ENCODE measurements at places on chromosomes 7 and 10. TPM values are rescaled to one million over a fixed set of nuclear protein-coding genes. Genes with fewer than 3 reads are reported as not detected.

STMP1 gene
- polyA plus RNA-seq = 17.0 TPM

LRMDA gene
- 0.12 TPM for polyA plus RNA-seq

DNA sequence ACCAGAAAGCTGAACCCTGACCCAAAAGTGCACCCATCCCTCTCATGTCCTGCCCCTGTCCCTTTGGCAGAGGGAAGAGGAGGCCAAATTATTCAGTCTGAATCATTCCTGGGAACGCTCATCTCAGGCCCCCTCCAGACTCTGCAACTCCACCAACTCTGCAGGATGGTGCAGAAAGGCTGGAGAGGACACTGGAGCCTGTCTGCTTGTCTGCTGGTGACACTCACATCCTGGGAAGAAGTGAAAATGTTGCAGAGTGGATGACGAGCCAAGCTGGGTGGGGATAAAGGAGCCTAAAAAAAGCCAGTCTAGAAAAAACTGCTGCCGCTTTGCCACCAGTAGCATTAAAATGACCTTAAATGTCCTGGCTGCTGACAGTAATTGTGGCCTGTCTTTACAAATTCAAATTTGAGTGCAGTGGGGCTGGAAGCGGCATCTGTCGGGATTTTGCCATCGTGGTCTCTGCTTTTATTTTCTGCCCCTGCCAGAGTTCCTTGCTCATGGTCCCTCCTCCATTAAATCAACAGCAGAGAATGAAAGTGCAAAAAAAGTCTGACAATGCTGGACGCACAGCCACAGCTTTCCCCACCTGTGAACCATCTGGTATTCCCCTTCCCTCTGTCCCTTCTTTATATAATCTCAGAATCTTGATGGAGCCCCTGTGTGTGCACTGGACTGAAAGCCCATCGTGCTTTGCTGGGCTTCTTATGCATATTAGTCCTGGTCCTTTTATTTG lies 63.9 kb downstream of the STK17A start:
- DNase-seq = no peak

GRCh38 chr10:78042752-78043104 lies 9.1 kb downstream of the RPS24 start:
- no peak for DNase-seq

GRCh38 chr7:108069646-108070045 lies 60.5 kb downstream of the LAMB4 start:
- DNase-seq = no peak

IFIT3 gene
- polyA plus RNA-seq = 18.7 TPM

DNA sequence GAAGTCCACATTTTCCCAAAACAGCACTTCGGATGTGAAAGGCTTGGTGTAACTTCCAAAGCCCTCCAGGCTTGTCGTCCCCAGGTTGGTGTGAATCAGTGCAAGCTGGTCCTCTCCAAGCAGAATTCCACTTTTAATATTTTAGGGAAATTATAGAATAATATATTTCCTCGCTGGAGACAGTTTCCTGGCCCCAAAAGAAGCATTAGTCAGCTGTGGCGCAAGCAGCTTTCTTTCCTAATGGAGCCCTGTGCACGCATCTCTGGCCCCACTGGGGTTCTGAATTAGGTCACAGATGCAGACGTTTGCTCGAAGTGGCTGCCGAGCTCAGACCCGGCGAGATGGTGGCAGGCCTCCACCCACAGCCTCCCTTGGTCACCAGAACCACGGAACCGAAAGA lies 33.3 kb upstream of the MNX1 start:
- peak; percentile 12 for DNase-seq

DNA sequence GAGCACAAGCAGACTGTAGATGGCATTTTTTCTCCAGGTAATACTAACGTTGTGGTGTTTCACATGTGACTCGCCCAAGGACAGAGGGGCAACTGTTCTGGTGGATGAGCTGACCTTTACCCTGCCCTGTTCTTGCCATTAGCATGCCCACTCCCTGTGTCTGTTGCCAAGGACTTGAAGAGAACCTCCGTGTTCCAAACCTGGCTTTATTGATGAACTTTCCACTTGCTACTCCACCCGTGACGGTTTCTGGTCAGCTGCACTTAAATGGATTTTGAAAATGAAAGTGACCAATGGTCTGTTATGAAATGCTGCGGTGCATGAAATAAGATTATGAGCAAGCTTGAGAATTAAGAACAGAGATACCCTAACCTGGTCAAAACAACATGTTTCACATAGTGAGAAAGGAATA lies 30.4 kb downstream of the LRRC4 start:
- DNase-seq = no peak

DNA sequence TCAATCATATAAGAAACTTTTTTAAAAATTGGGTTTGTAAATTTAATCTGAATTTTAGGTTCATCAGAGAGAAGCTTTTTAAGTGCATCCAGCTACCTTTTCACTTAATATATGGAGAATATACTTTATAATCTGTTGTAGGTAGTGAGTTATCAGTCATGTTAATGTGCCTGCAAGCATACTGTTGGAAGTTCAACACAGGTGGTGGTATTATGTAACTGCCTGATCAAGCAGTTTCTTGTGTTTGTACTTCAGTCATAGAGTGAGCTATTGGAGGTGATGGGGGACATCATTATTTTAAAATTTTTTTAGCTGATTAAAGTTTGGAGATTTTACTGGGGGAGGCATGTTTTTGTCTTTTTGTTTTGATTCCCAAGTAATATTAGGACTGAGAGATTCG lies 2.5 kb downstream of the TNKS2 start:
- no peak for DNase-seq

- DNase-seq = no peak
These were observed 448.5 kb downstream of the XPNPEP1 start for GRCh38 chr10:109474812-109475211.

- no peak for DNase-seq
These were observed 133.3 kb downstream of the TEX36 start for GRCh38 chr10:125549653-125550052.

- no peak for DNase-seq
These were observed 7.5 kb downstream of the MRPL32 start for GRCh38 chr7:42939457-42940240.

TMEM120A gene
- polyA plus RNA-seq = 75.2 TPM

FOXI2 gene
- not detected for polyA plus RNA-seq

VIPR2 gene
- polyA plus RNA-seq = not detected

DNA sequence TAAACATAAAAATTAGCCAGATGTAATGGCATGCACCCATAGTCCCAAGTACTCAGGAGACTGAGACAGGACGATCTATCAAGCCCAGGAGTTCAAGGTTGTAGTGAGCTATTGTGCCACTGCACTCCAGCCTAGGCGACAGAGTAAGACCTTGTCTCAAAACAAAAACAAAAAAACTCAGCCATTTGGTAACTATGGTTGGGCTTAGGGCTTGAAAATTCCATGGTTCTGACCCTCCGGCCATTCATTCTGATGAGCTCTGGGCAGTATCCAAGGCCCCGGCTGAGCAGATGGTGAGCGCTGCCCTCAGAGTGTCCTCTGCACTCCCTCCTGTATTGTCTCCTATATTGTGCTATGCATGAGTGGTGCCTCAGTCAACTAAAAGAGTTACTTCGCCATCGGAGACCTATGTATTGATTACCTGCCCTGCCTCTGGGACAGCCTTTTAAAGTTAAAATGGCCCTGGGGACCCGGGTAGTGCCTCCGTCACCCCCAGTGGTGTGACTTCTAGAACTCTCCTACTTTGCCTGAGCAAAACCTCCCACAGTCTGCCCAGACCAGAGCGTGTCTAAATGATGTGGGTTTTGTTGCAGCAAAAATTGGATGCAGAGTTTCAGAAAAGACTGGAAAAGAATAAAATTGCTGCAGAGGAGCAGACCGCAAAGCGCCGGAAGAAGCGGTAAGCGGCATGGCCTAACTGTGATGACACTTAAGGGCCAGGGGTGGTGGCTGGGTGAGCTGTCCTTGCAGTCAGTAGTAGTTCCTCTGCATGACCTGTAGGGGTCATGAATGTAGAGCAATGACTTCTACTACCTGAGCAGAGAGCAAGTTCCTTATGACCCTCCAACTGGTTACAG lies 8.1 kb downstream of the PRKRIP1 start:
- DNase-seq = no peak

All from BJ (cell line).